Breast epithelium (tissue), 4 donors: ENCODE measurements at places on chromosomes 7 and 10. TPM values are rescaled to one million over a fixed set of nuclear protein-coding genes. Genes with fewer than 3 reads are reported as not detected.

GRCh38 chr7:74479961-74480829 is 26.5 kb downstream of the GTF2IRD1 start:
- no peak for DNase-seq

DNA sequence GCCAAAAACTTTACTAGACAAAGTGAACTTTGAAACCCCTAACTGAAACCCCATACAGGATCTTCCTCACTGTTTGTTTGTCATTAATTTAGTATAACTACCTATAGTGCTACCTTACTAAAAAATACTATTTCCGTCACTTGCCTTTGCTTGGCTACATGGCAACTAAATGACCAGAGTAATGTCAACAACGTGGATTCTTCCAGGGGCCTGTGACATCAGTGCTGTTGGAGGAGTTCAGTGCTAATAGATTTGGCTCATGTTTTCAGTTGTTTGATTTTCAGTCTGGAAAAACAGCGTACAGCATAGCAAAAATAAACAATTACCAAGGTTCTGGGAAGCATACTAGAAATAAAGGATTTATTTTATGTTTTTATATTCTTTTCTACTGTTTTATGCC is 3.0 kb upstream of the ASB15 start:
- no peak for DNase-seq

- DNase-seq: no peak
These were observed 22.8 kb upstream of the GPR26 start for GRCh38 chr10:123643315-123643714.

DNA sequence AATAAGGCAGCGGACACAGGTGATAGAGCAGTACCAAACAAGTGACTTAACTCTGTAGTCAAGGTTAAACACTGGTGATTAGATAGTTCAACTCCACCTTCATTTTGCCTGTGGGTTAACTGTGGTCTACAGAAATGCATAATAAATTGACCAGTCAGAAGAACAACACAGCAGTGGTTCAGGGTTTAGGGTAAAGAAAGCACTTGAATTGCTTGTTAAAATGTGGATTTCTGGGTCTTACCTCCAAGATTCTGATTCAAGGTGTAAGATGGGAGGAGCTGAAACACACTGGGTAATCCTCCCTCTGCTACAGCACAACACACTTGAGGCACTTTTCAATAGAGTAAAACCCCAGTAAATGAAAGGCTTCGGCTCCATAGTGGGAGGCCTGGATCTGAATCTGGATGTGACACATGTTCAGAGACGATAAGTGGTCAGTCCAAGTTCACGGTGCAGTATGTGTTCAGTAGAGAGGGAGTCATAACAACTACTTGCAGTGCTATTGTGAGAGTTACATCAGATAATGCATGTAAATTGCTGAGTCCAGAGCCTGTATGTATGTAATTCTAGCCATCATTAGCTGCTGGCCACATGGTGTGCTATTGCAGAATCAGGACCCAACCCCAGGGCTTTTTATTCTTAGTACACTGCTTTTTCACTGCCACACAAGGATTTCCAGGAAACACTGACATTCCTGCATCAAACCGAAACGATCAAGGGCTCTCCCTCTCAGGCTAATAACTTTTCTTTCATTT is 141.7 kb downstream of the SORCS1 start:
- DNase-seq: no peak

The CHN2 gene
- total RNA-seq: 7.9 TPM

DNA sequence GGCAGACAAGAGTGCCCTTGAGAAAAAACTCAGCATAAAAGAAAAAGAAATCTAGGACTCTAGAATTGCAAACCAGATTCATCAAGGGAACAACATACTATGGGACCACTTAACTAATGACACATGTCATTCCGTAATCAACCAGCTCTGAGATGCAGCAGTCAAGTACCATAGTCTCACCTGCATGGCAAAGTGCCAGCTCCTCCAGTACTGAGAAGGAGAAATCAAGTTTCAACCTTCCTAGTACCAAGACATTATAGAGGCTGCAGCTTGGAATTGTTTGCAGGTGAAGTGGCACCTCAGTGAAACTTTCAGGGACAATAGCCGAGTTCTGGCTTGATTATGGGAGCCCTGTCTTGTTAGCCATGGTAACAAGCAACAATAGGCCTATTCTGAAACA is 11.5 kb downstream of the STEAP1 start:
- no peak for DNase-seq

GRCh38 chr10:43079856-43080255 is 3.0 kb downstream of the RET start:
- DNase-seq: no peak

DNA sequence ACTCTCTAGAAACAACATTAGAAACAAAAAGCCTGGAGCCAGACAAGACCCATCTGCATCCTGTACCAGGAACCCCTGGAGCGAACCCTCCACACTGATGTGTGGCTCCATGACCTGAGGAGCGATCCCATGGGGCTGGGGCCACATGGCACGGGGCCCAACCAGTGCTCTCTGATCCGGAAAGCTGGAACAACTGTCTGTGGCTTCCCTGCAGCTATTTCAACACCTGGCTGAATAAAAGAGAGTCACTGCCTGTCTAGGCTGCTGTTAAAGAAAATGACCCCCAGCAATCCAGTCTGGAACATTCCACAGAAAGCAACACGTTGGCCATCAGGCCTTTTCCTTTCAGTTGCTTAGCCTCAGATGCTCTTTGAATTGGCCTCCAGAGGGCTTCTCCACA is 20.9 kb downstream of the UROS start:
- no peak for DNase-seq
